ENCODE measurements at places on chromosomes 7 and 10.

DNA sequence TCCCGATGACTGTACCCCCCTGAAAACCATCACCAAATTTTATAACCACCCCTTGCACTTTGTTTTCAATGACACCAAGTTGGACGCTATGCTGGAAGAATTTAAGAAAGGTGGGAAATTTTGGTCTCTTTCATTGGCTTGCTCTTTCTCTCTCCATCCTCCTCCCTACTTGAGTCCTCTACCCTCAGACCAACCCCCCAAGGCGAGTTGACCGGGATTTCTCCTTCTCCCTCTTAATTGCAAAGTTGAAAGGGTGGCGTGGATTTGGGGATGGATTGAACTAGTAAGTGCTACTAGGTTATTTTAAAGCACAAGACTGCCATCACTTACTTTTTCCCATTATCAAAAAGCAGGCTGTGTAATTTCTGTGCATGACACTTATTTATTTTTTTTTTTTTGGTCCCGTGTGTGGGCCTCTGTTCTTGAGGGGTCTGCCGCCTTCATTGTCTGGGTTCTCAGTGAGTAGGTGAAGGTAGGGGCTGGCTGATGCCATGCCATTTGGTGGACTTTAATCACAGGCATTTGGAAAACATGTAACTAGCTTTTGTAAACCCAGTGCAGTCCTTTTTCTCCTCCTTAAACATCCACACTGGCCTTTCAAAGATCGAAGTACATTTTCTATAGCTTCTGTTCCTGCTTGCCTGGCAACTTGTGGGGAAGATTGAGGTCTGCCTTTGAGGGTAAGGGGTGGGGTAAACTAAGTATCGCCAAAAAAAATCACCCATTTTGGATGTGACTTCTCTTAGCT lies 2.1 kb downstream of the CNNM2 start:
- no peak for DNase-seq

- DNase-seq: no peak
Observed at GRCh38 chr10:964321-964987, 23.8 kb upstream of the GTPBP4 start.

- no peak for DNase-seq
Observed at GRCh38 chr7:92788559-92789183, 47.7 kb downstream of the CDK6 start.

GRCh38 chr7:41067576-41067975 lies 635.3 kb downstream of the INHBA start:
- DNase-seq: no peak

GRCh38 chr10:102001435-102002068 lies 54.4 kb downstream of the ARMH3 start:
- no peak for DNase-seq

All from NCI-H2171 treated with DMSO at 0.1 percent for 48 hours (cell line).